Bronchial smooth muscle cell (primary cell): ENCODE measurements at places on chromosomes 4 and X. TPM values are rescaled to one million over a fixed set of nuclear protein-coding genes. Genes with fewer than 3 reads are reported as not detected.

Gene KCTD8
- total RNA-seq, result 0.32 TPM in 1 of 2 replicates, not detected in the other

Gene F11
- total RNA-seq, result not detected in 2 replicates

Gene PSAPL1
- not detected in 2 replicates for total RNA-seq

Gene PDLIM3
- total RNA-seq, result 9.5 and 44.7 TPM in 2 replicates

Gene TMEM144
- total RNA-seq, result 5.5 and 6.3 TPM in 2 replicates

Gene SULT1B1
- total RNA-seq, result 0.32 TPM in 1 of 2 replicates, not detected in the other

Gene REELD1
- not detected in 2 replicates for total RNA-seq

Gene CITED1
- total RNA-seq, result not detected in 2 replicates

Gene AWAT2
- total RNA-seq, result not detected in 2 replicates

Gene STATH
- total RNA-seq, result not detected in 2 replicates

Gene WDR17
- 1.4 and 4.3 TPM in 2 replicates for total RNA-seq

Gene CYP4V2
- 15.7 and 22.2 TPM in 2 replicates for total RNA-seq

Gene RTL5
- 3.2 and 5.1 TPM in 2 replicates for total RNA-seq

Gene CTAG1A
- not detected in 2 replicates for total RNA-seq

Gene IL2
- not detected in 2 replicates for total RNA-seq

Gene CLDN22
- total RNA-seq, result not detected in 2 replicates

Gene DDIT4L
- 0.26 and 5.8 TPM in 2 replicates for total RNA-seq

Gene PASD1
- total RNA-seq, result not detected in 2 replicates

Gene WNK3
- total RNA-seq, result 0.16 and 0.17 TPM in 2 replicates

Gene CSAG2
- not detected in 2 replicates for total RNA-seq

Gene TEX13B
- not detected in 2 replicates for total RNA-seq

Gene CHIC2
- total RNA-seq, result 39.6 and 53.3 TPM in 2 replicates

Gene CYP2U1
- 12.9 and 15.2 TPM in 2 replicates for total RNA-seq

Gene DKK2
- 0.09 and 9.1 TPM in 2 replicates for total RNA-seq

Gene HSFX1
- 0.47 and 0.94 TPM in 2 replicates for total RNA-seq

Gene SERPINA7
- not detected in 2 replicates for total RNA-seq

Gene CLTRN
- total RNA-seq, result 0.26 and 0.32 TPM in 2 replicates

Gene FAM9A
- total RNA-seq, result not detected in 2 replicates

Gene PDZD4
- under 0.01 and 0.26 TPM in 2 replicates for total RNA-seq

Gene HHIP
- 0.09 and 0.16 TPM in 2 replicates for total RNA-seq

Gene IL13RA2
- total RNA-seq, result 51.9 and 56.7 TPM in 2 replicates

Gene SPATA4
- total RNA-seq, result 0.16 TPM in 1 of 2 replicates, not detected in the other

Gene TMEM150C
- under 0.01 and 0.17 TPM in 2 replicates for total RNA-seq

Gene FGG
- total RNA-seq, result not detected in 2 replicates

Gene DRD5
- not detected in 2 replicates for total RNA-seq

Gene MPC1L
- total RNA-seq, result not detected in 2 replicates

Gene CT45A3
- total RNA-seq, result not detected in 2 replicates

Gene HDAC6
- total RNA-seq, result 17.7 and 26.3 TPM in 2 replicates

Gene PRKG2
- 13.0 and 20.3 TPM in 2 replicates for total RNA-seq

Gene GPR82
- total RNA-seq, result not detected in 2 replicates

Gene TLR2
- 0.17 and 0.32 TPM in 2 replicates for total RNA-seq

Gene SFRP2
- not detected in 2 replicates for total RNA-seq
